ENCODE measurements at places on chromosomes 13 and 19.

GRCh38 chr13:105097521-105097920 lies 1437.9 kb downstream of the EFNB2 start:
- no peak for DNase-seq

DNA sequence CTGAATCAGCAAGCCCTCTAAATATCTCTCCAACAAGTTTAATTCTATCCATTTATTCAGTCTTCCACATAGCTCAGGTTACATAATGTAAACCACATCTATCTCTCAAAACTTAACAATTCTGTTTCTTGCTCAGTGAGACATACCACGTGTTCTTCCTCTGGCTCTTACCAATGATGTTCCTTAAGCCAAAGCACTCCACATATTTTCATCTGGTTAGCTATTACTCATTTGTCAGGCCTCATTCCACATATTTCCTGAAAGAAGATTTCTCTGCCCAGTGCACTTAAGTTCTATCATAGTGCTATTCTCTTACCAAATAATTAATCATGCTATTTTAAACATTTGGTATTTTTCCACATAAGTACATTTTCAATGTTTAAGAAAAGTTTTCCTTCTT lies 403.3 kb upstream of the ATXN8OS start:
- DNase-seq: no peak

- DNase-seq: no peak
Observed at GRCh38 chr13:98731038-98731437, 21.4 kb downstream of the SLC15A1 start.

DNA sequence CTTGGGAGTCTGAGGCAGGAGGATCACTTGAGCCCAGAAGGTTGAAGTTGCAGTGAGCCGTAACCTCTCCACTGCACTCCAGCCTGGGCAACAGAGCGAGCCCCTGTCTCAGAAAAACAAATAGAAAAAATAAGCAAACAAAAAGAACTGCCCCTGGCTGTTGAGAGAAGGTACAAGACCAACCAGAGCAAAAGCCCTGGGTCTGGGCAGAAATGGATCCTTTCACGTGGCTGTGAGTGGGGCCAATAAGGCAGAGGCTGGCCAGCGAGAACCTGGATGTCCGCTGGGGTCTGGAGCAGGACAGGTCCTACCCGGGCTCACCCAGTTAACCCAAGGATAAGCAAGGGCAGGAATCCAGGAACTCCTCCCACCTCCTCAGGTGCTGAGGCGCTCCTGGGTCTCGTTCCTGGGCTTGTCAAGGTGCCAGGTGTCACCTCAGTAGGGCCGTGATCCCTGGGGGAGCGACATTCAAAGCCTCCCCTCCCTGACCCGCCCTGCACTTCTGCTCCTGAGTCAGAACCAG lies 4.7 kb upstream of the SLC5A5 start:
- DNase-seq: no peak

GRCh38 chr13:80086304-80086721 lies 254.6 kb downstream of the SPRY2 start:
- DNase-seq: no peak

- no peak for DNase-seq
Observed at GRCh38 chr13:106350208-106350607, 185.3 kb downstream of the EFNB2 start.

- DNase-seq: no peak
Observed at GRCh38 chr13:34164582-34164981, 346.6 kb downstream of the RFC3 start.

- DNase-seq: no peak
Observed at GRCh38 chr13:22187329-22187728, 516.5 kb downstream of the FGF9 start.

- DNase-seq: no peak
Observed at GRCh38 chr13:110345266-110345665, 38.2 kb downstream of the COL4A2 start.

GRCh38 chr13:72062566-72062965 lies 195.6 kb upstream of the DACH1 start:
- no peak for DNase-seq

DNA sequence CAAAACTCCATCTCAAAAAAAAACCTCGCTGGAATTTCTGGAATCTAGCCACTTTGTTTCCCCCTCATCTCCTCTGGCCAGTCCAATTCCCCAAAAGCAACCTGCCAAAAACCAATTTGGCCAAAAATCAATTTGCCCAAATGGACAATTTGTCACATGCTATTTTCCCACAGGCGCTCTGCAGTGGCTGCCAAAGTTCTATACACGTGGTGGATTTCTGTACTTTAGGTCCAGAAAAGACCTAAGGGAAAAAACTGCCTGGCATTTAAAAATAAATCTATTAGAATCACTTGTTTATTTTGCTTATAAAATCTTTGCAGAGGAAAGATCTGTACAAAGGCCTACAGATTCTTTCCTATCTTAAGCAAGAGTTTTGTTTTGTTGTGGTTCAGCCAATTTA lies 79.4 kb downstream of the MAP4K1 start:
- DNase-seq: no peak

DNA sequence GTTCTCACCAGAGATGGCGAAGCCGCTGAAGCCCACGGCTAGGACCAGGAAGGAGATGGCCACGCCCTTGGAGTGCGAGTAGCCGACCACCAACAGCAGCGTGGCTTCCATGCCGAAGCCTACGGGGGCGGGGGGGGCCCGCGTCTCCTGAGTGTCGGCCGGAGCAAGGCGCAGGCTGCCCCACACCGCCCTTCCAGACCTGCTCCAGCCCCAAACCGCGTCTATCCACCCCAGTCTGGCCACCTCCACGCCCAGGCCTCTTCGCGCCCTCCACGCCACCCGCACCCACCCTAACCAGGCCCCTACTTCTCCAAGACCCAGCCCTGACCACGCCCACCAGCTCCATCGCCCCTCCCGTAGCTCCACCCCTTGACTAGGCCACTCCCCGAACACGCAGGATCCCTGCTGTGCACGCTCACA lies 6.2 kb downstream of the GFY start:
- no peak for DNase-seq

DNA sequence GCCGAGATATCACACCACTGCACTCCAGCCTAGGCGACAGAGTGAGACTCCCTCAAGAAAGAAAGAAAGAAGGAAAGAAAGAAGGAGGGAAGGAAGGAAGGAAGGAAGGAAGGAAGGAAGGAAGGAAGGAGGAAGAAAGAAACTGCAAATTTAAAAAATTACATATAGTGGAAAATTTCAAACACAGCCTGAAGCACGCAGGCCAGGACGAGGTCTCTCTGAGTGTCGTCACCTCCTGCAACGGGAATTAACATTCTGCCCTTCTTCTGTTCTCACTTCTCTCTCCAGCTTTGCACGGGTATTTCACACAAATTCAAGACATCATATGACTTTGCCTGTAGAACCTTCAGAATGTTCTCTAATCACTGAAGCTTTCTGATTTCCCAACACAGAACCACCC lies 108.2 kb downstream of the GNG7 start:
- DNase-seq: no peak

- DNase-seq: no peak
Observed at GRCh38 chr19:43675269-43675879, 5.4 kb upstream of the PLAUR start.

DNA sequence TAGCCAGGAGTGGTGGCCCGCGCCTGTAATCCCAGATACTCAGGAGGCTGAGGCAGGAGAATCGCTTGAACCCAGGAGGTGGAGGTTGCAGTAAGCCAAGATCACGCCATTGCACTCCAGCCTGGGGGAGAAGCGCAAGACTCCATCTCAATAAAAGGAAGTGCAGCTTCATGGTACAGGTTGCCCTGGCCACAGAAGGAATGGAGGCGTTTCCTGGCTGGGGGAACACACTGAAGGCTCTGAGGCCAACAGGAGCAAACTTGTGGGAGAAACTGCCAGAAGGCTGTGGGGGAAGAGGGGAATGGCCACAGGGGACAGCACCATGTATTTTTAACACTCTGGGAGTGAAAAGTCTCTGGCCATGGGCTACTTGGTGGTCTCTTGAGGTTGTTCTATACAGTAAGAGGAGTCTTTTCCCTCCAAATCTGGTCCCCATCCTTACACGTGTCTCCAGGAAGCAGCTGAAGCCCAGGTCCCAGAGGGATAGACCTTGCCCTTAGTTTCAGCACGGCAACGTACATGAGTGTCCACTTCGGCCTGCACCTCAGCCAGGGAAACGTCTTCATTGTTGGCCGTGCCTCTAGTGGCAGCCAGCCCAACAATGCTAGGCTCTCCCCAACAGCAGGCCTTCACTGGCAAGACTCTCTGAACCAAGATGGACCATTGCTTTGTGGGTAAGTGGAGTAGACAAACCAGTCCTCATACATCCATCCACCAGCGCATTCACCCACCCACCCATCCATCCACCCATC lies 7.4 kb downstream of the MICOS13 start:
- DNase-seq: no peak

- no peak for DNase-seq
Observed at GRCh38 chr19:41441321-41441945, 1.5 kb upstream of the ERICH4 start.

GRCh38 chr19:36986601-36987000 lies 70.5 kb downstream of the ZNF568 start:
- no peak for DNase-seq

- no peak for DNase-seq
Observed at GRCh38 chr13:62250501-62251201, 835.0 kb upstream of the PCDH20 start.

DNA sequence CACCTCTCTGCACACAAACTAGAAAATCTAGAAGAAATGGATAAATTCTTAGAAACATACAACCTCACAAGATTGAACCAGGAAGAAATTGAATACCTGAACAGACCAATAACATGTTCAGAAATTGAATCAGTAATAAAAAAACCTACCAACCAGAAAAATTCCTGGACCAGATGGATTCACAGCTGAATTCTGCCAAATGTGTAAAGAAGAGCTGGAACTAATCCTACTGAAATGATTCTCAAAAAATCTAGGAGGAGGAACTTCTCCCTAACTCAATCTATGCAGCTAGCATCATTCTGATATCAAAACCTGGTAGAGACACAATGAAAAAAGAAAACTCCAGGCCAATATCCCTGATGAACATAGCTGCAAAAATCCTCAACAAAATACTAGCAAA lies 166.7 kb downstream of the RGCC start:
- no peak for DNase-seq

DNA sequence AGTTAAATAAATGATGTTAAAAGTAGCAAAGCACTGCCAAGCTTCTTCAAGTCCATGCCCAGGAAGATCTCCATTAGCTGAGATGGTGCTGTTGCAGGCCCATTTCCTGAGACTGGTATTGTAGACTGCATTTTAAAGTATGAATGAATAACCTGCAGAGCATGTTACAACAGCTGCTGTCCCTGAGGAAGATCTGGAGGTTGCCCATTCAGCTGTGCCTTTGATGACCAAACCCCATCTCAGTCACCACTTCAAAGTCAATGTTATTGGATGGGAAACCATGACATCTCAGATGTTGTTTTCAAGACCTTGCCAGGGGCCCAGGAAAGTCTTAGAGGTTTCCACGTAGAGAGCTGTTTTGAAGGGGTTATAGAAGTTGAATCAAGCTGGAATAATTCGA lies 281.3 kb downstream of the MTUS2 start:
- no peak for DNase-seq

DNA sequence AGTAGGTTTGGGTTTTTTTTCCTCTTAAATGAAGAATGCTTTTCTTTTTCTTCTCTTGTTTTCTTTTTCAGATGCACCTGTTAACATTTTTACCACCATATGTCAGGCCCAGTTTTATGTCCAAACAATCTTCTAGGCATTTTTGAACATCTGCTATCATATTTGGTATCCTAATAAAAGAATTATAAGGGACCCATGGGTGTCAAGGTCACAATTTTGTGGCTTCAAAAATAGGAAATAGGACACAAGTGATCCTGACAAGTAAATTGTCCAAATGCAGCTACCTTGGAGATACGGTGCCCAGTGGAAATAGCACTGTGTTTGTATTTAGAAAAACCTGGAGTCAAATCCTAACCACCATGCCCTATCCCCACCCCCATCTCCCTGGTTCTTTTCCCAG lies 270.3 kb downstream of the MZT1 start:
- DNase-seq: no peak

DNA sequence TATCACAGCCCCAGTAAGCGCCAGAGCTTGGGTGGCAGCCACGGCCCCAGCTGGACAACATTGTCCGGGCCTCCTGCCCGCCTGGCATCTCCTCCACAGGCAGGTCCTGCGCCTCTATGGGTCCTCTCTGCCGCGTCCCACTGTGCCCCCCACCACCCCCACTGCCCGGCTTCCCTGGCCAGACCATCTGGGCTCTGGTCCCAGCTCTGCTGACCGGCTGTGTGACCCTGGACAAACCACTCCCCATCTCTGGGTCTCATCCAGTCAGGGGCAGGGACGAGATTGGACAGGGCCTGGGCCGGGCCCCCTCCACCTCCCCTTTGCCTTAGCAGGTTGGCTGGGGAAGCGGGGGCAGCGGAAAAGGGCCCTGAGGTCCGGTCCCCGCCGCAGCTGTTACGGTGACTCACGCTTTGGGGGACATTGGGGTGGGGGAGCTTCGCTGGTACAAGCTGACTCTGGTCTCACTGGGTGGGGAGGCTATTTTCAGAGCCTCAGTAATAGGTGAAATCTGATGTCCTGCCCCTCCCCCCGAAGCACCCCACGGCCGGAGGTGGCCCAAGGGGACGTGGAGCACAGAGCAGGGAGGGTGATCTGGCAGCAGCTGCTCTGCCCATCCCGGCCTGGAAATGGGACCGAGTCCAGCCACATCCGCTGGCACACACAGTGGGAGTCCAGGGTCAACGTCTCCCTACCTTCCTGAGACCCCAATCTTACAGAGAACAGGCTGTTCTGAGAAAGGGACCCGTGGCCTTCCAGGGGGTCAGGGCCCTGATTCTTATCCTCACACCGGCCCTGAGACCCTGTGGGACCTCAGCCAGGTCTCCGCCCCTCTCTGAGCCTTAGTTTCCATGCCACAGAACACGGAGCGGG lies 9.1 kb downstream of the NFIC start:
- no peak for DNase-seq

GRCh38 chr13:60164234-60164889 lies 634 bp upstream of the DIAPH3 start:
- no peak for DNase-seq

GRCh38 chr19:46985542-46986415 lies 33.9 kb upstream of the NPAS1 start:
- DNase-seq: no peak

DNA sequence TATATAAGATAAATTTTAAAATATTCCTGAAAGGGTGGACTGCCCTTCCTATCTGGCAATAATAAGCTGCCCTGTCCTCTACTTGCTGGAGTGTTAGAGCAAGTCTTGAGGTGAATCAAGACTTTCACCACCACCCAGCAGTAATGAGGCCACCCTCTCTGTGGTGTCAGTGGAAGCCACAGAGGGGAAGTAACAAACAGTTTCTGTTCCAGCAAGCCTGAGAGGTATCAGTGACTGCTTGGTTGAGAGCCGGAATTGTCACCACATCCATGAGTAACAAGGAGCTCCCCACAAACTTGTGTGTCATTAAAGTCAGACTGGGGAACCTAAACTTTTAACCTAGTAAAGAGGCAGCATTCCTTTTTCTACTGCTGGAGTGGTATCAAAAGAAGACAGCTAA lies 532.7 kb upstream of the SPRY2 start:
- no peak for DNase-seq

- no peak for DNase-seq
Observed at GRCh38 chr13:51724721-51725120, 79.2 kb downstream of the DHRS12 start.

- DNase-seq: no peak
Observed at GRCh38 chr19:18878058-18878797, 17.7 kb downstream of the CERS1 start.
